ENCODE measurements at places on chromosomes 7 and 10. TPM values are rescaled to one million over a fixed set of nuclear protein-coding genes. Genes with fewer than 3 reads are reported as not detected.

DNAH11 gene
- total RNA-seq: 5.9 TPM

DNA sequence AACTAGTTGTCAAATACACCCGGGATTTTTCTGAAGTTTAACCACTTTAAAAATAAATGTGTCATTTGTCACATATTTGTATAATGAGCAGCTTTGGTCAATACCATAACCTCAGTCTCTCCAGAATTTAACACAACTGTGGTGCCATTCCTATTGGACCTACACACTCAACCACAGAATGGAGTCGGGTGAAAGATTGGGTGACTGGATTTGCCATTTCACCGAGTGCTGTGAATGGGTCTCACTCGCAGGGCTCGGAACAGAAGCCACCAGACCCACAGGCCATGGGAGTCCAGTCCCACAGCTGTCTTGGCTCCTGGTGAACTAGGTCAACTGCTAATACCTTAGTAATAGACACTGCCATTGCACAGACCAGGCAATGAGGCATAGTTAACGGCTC lies 298.4 kb downstream of the CCDC3 start:
- peak; percentile 12 for ATAC-seq

DNA sequence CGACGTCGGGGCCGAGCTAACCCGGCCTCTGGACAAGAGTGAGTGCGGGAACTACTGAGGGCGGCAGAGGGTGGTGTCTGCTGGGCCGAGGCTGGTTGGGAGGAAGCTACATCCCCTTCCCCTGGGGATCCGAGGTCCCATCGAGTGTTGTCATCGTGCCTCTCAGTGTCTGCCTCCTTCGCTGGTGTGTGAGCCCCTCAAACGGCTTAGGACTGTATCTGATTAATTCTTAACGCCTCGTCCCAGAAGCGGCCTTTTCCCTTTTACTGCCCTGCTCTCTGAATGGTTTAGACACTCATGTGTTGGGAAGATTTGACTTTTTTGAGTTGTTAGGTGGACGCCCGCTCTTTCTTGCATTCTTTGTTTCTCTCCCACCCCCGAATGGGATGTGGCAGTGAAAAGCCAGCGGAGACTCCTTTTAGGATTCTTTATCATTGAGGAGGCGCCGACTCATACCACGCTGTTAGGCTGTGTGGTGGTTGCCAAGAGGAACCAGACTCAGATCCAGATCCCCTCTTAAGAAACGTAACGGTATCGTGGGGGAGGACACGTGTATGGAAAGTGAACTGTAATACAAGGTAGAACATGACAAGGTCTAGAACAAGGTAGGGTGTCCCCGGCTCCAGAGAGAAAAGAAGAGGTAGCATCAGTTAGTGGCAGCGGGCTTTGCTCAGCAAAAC lies 631 bp downstream of the SUPV3L1 start:
- peak; percentile 30 for ATAC-seq

ETV1 gene
- 1.4 TPM for total RNA-seq

CTAGE8 gene
- 0.28 TPM for total RNA-seq

- ATAC-seq: no peak
These were observed 14.0 kb downstream of the TMEM130 start for GRCh38 chr7:98855610-98856422.

GRCh38 chr10:78849731-78850130 lies 219.0 kb upstream of the ZMIZ1 start:
- ATAC-seq: no peak

DNA sequence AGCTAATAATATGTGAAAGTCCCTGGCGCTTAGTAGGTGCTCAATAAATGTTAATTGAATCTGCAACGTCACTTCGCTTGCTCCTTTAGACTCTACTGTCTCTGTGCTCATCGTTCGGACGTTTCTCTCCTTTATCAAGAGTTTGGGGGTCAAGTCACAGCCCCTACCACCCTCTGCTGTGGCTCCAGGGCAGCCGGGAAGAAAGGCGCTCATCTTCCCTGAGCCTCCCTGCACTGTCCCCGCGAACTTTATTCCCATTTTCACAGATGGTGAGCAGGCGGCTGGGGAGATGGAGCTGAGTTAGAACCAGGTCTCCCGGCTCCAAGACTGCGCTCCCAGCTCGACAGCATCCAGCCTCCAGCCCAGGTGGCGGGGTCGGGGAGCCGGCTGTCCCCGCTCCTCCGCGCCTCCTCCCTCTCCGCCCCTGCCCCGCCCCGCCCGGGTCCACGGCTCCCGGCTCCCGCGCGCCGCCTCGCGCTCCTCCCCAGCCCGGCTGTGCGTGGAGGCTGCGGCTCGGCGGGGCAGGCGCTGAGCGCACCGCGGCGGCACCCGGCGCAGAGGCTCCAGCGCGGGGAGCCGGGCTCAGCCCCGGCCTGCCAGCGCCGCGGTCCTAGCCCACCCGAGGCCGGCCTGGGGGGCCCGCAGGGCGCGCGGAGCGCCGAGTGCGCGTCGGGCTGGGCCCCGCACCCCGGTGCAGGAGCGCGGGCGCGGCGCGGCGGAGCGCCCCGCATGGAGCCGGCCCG lies at the start of gene CLEC2L:
Gene CLEC2L, plus strand, starts transcription at position 487 of the 743 bp plus-strand sequence. Its CDS starts 243 bp downstream, at position 730.
- ATAC-seq: no peak

RBP4 gene
- total RNA-seq: not detected

DNA sequence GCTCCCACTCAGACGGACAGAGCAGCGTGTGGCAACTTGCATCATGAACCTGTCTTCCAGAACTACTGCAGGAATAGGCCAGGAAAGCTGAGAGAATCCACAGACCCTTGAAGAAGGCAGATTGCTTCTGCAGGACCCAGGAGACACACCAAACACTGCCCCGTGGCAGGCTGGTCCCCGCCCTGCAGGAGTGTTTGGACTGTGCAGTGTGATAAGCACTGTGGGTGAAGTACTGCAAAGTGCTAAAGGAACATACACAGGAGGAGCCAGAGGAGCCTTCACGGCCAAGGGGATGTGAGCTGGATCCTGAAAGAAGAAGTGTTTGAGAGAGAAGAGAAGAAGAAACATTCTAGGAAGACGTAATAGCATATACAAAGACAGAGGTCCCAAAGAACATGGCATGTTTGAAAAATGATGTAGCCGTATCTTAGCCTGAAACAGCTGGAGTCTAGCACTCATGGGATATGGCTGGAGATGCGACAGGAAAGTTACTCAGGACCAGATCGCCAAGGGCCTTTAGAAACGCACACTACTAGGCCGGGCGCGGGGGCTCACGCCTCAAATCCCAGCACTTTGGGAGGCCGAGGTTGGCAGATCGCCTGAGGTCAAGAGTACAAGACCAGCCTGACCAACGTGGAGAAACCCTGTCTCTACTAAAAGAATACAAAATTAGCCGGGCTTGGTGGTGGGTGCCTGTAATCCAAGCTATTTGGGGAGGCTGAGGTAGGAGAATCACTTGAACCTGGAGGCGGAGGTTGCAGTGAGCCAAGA lies 96.9 kb upstream of the RHEB start:
- ATAC-seq: no peak

- ATAC-seq: no peak
These were observed 52.0 kb downstream of the JCAD start for GRCh38 chr10:30007406-30007805.

PSD gene
- total RNA-seq: 3.0 TPM

CACNA2D1 gene
- total RNA-seq: not detected

OR6B1 gene
- not detected for total RNA-seq

- ATAC-seq: no peak
These were observed 76.9 kb downstream of the RNF216 start for GRCh38 chr7:5704534-5704922.

DNA sequence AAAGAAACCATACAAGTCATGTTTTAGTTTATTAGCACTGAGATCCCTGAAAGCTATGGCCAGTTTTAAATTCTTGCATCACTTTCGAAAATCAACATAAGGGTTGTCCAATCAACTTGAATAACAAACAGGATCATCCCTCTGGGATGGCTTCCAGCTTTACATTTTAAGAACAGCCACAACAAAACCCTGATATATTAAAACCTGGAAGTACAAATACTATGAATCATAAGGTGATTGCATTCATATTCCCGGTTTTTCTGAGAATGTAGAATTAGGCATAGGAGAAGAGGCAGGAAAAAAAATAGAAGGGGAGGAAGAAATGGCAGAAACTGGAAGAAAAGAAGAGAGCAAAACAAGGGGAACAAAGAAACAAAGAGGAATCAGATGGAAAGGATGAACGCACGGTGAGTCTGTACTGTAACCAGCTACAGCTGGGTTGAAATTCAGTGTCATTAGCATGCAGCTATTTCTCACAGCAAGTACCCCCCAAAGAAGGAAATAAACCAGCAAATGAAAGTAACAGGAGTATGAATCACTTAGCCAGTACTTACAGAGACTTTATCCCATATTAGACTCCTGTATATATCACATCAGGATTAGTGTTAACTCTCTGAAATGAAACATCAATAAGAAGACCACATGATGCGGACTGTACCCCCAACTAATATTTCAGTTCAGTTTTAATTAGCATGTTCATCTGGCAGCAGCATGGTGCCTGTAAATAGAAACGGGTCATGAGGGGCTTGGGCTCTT lies 301.3 kb downstream of the RNLS start:
- peak; percentile 66 for ATAC-seq

DNA sequence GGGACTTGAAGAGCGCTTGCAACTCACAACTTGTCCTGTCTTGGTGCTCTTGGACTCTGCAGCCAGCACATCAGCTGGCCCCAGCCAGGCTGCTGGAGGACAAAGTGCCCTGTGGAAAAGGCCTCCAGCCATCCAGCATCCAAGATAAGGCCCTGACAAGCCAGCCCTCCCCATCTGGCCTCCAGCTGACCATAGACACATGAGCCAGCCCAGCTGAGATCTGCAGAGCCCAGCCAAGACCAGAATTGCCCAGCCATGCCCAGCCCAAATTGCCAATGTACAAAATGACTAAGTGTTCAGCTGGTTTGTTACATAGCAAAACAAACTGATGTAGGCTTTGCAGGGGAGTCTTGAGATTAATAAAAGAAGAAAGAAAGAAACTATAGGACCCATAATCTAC lies 36.0 kb upstream of the FRMD4A start:
- no peak for ATAC-seq

GRCh38 chr10:113518816-113519591 lies 33.8 kb upstream of the HABP2 start:
- no peak for ATAC-seq

GRCh38 chr10:78947226-78947625 lies 121.5 kb upstream of the ZMIZ1 start:
- no peak for ATAC-seq

SFXN2 gene
- 28.0 TPM for total RNA-seq

NUTM2E gene
- total RNA-seq: not detected

DNA sequence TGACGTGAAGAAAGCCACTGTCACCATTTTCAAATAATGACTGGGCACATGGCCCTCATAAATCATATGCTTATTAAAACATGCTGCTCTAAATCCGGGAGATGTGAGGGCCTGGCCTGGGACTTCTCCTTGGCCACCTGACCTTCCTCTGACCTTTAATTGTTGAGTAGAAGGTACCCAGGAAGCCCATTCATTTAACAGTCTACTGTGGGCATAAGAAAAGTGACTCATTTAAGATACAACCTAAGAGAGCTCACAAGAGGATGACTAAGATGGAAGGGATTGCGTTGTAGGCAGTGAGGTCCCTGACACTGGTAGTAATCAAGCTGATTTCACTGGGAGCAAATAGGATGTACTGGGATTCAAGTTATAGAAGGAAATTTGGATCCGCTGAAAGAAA lies 203.4 kb upstream of the GPR26 start:
- peak; percentile 73 for ATAC-seq

CYP2W1 gene
- total RNA-seq: not detected

DNA sequence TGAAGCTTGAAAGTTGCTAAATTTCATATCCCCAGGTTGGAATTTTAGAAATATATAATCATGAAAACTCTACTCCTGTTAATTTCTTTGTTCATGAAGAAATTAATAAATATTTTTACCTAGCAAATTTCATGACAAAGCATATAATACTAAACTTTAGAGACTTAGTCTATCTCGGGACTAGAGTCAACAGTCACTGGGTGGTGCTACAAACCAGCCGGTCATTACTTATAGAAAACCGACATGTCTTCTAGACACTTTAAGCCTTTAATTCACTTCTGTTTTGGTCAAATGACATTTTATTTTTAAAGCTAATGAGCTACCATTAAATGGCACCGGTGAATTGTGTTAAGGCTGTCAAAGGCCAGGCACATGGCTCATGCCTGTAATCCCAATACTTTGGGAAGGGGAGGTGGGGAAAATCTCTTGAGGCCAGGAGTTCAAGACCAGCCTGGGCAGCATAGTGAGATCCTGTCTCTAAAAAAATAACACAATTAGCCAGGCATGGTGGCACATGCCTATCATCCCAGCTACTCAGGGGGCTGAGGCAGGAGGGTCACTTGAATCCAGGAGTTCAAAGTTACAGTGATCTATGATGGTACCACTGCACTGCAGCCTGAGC lies 270.1 kb downstream of the CACNA2D1 start:
- ATAC-seq: no peak

- ATAC-seq: no peak
These were observed 121.0 kb upstream of the LANCL2 start for GRCh38 chr7:55244006-55244745.

- no peak for ATAC-seq
These were observed 1211.0 kb downstream of the TYW1 start for GRCh38 chr7:68207676-68208075.

DNA sequence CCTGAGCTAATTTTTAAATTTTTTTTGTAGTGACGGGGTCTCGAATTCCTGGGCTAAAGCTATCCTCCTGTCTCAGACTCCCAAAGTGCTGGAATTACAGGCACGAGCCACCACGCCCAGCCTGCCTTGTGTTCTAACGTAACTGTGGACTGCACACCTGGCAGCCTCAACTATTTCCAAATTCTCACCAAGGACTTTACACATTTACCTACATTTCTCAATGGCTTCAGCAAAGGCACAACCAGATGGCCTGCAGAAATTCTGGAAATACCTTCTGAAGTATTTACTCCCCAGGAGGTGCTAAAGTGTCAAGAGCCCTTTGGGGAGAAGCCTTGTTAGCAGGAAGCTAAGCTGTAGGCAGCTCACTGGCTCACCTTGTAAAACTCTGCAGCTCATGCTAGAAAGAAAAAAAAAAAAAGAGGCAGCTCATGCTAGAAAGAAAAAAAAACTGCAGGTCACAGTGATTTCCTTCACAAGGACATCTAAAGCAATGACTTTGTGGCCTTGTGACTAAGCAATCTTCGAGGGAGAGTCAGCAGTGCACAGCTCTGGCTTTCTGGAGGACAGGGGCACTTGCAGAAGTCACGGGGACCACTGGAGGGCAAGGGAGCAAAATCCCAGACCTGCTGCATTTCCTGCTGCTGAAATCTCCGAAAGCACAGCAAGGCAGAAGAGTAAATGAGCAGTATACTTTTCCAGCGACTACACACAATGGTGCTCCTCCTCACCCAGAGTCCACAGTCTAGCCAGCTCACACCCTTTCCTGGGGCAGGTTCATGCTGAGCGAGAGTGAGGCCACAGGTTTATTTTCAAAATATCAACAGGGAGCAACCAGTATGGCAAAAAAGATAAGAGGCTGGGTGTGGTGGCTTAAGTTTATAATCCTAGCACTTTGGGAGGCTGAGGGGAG lies 40.4 kb downstream of the BAIAP2L1 start:
- no peak for ATAC-seq

GRCh38 chr7:130921391-130922180 lies 187.6 kb upstream of the KLF14 start:
- no peak for ATAC-seq

All from activated T-helper 17 cell treated with anti-CD3 and anti-CD28 coated beads, Interleukin-2, amount 50 U/mL, for 72 hours (primary cell).